NCI-H1417 treated with DMSO at 0.1 percent for 48 hours (cell line): ENCODE measurements at places on chromosomes 7 and 10.

GRCh38 chr10:110226926-110227641, 19.7 kb downstream of the MXI1 start:
- DNase-seq, result no peak

DNA sequence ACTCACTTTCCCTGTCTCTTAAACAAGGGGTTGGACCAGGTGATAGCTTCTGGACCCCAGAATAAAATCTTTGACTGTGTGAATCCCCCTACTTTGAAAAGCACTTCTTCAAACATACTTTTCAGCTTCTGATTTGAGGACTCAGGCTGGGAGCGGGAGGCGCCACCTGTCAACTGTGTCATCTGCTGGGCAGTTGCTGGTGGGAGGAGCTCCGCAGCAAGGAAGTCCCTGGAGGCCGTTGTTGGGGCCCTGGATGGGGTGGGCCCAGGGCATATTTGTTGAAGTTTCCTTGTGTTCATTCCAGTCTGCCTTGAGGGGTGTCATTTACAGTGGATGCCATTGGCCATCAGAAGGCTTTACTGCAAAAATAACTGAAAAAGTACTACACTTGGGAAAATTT, 197.7 kb downstream of the CCDC3 start:
- DNase-seq, result no peak

GRCh38 chr10:42769673-42770072, 12.9 kb upstream of the BMS1 start:
- DNase-seq, result no peak

DNA sequence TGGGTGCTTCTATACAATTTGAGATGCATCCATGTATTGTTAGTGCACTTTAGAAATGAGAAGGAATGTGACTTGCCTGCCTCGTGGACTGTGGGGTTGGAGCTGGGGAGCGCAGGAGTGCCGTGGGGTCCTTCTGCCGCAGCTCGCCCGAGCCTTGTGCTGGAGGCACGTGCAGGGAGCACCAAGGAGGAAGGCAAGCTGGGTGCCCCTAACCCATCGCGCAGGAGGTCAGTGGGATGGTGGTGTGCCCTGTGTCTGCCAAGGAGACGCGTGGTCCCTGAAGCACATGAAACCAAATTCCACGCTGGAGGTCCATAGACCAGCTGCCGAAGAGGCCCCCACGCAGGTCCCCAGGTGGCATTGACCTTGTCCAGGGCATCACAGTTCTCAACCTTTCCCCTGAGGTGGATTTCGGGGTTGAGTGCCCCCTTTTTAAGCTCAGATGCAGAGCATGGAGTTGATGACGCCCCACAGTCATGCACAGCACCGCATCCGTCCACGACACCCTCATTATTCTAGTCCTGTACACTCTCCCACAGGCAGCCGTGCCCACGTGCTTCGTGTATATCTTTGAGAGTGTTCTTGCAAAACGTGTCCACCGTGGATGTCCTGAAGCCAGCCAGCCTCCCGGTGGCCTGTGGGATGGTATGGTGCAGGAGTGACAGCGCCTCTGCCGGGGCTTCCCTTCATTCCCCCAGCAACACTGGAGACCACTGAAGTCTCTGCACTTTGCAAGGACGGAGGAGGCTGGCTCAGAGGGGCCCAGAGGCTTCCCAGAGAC, 35.5 kb downstream of the FKBP6 start:
- no peak for DNase-seq

DNA sequence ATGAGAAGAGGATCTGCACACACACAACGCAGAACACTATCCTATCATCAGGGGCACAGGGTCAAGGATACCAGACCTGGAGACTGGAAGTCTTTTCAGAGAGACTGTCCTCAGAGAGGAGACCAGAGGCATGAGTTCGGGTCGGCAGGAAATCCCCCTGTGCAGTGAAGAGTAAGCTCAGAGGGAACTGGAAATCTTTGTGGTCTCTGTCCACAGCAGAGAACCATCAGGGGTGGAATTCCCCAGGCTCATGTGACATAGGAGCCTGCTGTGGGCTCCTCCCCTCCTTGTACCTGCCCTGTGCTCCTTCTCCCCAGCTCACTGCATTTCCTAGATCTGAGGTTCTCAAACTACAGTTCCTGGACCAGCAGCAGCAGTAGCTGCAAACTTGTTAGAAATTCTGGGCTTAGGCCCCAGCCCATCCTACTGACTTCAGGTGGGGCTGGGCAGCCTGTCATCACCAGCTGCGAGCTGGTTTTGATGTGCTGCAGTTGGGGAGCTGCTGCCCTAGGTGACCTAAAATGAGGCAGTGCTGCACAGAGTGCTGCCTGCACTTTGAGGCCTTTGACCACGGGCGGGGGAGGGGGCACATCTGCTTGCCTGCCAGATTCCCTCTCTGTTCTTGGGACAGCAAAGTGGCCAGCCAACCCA, 2.4 kb downstream of the ZMIZ2 start:
- DNase-seq, result no peak

DNA sequence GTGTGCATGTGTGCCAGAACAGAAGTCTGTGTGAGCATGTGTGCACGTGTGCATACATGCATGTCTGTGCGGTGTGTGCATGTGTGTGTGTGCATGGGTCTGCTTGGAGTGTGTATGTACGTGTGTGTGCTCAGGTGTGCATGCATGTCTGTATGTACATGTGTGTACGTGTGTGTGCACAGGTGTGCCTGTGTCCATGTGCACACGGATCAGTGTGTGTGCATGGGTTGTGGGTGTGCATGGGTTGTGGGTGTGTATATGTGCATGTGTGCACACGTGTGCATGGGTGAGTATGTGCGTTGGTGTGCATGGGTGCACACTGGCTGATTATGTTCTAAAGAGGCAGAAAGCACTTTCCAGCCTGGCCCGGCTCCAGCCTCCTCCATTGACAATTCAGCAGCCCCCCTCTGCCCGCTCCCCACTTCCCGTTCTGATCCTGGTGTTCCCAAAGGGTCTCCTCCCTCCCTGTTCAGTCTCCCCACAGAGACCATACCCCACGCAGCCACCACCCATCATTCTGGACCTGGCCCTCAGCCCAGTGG, 44.1 kb upstream of the PDGFA start:
- DNase-seq, result no peak

- DNase-seq, result no peak
Measured at GRCh38 chr7:151477867-151478266, 37.9 kb upstream of the CRYGN start.

DNA sequence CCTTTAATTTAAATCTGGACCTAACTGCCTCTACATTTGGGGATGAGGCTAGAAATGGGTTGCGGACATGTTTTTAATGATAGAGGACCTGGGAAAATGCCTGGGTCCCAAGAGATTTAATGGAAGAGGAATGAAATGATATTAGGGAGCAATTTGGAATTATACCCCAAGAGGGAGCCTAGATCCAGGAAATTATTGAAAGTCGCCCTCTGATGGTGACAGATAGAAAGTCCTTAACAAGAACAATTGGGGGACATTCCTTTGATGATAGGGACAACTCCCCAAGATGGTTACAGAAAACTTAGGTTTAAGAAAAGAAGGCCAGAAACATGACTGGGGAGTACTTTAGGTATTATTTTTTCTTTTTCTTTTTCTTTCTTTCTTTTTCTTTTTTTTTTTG, 9.5 kb upstream of the TSGA13 start:
- no peak for DNase-seq

- no peak for DNase-seq
Measured at GRCh38 chr7:46622251-46622650, 701.2 kb upstream of the IGFBP3 start.

DNA sequence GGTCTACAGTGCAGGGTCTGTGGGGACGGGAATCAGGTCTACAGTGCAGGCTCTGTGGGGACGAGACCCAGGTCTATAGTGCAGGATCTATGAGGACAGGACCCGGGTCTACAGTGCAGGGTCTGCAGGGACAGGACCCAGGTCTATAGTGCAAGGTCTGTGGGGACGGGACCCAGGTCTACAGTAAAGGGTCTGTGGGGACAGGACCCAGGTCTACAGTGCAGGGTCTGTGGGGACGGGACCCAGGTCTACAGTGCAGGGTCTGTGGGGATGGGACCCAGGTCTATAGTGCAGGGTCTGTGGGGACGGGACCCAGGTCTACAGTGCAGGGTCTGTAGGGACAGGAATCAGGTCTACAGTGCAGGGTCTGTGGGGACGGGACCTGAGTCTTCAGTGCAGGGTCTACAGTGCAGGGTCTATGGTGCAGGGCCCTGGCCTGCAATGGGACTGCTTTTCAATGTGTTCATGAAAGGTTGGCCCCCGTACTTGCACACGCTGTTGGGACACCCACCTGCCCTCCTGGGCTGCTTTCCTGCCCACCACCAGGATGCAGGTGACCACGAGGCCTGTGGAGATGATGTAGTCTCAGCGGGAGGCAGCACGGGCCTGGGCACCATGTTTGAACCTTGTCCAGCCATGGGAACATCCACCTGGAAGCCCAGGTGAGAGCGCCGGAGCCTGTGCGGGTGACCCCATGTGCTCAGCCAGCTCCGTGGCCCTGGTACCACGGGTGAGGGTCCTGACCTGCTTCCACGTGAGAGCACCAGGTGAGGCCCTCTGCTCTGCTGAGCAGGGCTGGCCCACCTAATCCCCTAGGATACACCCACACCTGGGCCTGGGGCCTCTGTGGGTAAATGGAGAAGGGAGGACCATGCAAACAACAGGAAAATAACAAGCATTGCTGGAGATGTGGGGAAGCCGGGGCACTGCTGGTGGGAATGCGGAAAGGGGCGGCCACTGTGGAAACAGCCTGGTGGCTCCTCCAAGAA, 91.4 kb upstream of the DIP2C start:
- DNase-seq, result no peak

DNA sequence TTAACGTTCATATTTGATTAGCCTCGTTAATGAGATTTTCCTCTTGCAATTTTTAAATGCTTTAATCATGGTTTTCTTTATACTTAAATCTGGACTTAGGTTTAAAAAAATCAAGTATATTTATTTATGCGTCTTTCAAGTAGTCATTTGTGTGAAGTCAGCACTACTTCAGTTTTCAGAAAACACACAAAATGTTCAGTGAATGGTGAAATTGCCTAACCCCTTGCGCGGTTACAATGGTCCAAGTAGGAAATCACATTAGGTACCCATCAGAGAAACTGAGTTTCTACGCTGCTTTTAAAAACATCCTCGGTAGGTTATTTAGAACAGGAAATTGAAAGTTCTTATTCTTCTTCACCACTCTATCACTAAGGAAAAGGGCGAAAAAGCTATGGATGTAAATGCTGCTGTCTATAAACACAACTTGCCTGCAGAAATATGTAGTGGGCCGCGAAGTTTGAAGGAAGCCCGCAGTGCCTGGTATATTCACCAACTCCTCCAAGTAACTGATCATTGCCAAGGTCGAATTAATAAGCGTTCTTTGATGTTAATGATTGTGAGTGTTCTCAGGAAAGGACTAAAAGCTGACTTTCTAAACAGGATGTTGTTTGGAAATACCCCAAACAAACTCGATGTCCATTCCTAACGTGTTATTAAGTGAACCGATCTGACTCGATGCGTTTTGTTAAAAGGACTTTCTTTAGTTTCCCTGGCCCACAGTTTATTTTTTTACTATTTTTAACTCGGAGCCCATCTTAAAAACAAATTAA, 1.0 kb downstream of the SYPL1 start:
- DNase-seq, result peak; percentile 13

- DNase-seq, result peak; percentile 3
Measured at GRCh38 chr10:100020142-100020885, 10.6 kb upstream of the DNMBP start.

GRCh38 chr7:110043519-110043918, 1047.4 kb upstream of the LRRN3 start:
- DNase-seq, result no peak

GRCh38 chr7:31710171-31710570, 23.2 kb downstream of the PPP1R17 start:
- no peak for DNase-seq

DNA sequence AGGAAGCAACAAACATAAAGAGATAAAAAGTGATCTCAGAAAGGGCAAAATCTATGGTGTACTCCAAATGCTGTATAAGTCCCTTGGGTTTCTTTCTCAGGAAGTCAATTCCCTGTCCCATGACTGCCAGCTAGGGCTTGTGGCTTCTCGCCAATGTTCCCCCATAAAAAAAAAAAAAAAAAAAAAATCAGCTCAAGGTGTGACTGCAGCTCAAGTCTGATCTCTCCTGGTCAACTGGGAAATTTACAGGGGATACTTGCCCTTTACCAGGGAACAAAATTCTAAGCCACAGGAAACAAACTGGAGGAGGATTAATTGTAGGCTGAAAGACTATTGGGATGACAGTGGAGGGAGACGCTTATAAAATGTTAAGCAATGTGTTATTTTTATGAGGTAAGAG, 76.0 kb downstream of the PCGF5 start:
- no peak for DNase-seq

- no peak for DNase-seq
Measured at GRCh38 chr10:125015356-125015944, 73.5 kb downstream of the ZRANB1 start.

- DNase-seq, result no peak
Measured at GRCh38 chr7:134782121-134782623, 2.7 kb downstream of the CALD1 start.

DNA sequence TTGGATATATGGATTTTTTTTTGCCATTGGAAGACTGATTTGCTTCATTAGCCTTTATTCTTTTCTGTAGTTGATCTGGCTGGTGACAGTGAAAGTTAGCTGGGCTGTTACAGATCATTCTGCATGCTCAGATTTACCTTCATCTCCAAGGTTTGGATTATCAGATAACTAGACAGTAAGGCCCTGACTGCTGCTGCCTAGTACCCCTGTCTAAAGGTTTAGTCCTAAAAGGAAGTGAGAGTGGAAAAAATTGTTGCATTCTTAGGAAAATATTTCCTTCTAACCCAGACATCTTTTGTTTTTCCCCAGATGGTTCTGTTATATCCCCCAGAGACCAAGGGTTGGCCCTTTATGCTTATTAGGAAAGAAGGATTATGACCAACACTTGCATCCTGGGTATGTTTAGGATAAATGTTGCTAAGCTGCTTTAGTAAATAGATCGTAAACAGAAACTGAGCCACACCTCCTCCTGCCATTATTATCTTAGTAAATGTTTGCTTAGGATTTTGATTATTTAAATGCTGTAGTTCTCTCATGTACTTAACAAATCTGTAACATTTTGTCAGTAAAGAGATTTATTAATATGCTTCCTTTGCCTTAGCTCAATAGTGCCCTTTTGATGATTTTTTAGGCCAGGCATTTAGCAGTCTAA, 44.4 kb downstream of the MCU start:
- no peak for DNase-seq

DNA sequence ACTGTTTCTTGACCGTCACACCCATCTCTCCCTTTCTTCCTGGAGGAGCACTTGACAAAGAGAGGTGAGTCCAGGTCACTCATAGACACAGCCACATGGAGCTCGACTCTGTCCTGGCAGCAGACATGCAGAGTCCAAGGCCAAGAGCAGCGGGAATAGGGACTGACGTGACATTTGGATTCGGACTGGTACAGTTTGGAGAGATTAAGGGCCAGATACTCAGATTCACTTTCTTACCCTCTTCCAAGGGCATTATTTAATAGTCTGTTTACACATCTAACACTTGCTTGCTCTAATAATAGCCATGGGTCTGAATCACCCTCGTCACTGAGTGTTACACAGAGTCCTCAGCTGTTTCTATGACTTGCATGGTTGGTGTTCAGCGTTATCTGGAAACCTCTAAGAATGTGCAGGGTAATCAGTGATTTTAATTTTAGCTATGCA, 39.2 kb upstream of the OTUD1 start:
- DNase-seq, result no peak
